ENCODE measurements at places on chromosomes 7 and 10.

GRCh38 chr7:37352251-37352880, 96.3 kb downstream of the ELMO1 start:
- DNase-seq = no peak

DNA sequence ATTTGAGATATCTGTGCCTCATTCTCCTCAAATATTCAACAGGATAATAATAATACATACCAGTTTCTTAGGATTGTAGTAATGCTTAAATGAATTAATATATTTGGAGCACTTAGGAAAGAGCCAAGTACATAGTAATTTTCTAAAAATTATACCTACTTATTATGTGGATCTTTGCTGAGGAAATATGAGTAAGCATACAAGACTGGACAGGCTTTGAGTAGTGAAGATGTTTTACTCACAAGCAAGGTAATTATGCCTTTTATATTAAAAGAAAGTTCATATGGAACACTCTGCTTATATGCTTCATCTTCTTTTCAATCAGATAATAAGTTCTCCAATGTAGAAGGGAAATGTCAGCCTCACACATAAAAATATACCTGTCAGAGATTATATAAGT, 337.5 kb upstream of the KAT6B start:
- DNase-seq = no peak

GRCh38 chr7:29281782-29282541, 87.4 kb downstream of the CHN2 start:
- no peak for DNase-seq

DNA sequence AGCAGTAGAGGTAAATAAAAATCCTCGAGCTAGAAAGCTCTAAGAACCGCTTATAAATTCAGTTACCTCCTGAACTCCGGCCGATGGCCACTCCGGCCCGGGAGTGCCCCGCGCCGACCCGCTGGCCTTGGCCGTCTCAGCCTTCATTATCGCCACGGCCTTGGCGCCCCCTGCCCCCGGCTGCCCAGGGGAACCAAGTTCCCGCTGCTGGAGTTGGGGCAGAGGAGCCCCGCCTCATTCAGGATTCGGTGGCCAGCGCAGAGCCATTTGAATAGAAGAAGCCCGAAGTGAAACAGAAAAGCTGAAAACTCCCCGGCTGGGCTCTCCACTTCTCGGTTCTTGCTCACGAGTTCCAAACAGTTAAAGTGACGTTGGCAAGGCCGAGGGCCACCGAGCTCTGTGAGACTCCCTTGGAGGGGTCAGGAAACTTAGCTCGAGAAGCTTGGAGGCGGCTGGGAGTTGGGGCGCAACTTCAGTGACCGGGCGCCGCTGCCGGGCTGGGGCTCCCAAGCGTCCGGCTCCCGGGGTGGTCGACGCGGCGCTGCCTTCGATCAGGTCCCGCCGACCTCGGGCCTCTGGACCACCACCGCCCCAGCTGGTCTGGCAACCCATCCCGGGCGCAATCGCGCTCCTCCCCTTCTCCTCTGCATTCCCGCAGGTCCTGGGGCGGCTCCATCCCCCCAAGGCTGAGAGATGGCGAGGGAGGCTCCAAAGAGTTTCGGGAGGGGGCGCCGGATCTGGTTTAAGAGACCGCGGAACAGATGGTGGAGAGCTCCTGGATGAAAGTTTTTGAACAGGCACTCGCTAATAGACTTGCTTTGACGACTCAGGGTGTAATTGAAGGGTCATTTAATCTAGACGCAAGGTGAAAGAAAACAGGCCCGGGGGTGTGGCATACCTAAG, 5.8 kb upstream of the FEZF1 start:
- DNase-seq = no peak

GRCh38 chr7:49346195-49346899, 422.0 kb downstream of the CDC14C start:
- no peak for DNase-seq

- no peak for DNase-seq
Measured at GRCh38 chr7:158322616-158323530, 264.8 kb downstream of the PTPRN2 start.

Measured in T-helper 2 cell (primary cell).